ENCODE measurements at places on chromosomes 3 and 15.
A peak's percentile ranks its signal among the peaks of the same experiment; 100 is the strongest.

GRCh38 chr3:79881431-79881830 is 113.6 kb upstream of the ROBO1 start:
- no peak for DNase-seq

DNA sequence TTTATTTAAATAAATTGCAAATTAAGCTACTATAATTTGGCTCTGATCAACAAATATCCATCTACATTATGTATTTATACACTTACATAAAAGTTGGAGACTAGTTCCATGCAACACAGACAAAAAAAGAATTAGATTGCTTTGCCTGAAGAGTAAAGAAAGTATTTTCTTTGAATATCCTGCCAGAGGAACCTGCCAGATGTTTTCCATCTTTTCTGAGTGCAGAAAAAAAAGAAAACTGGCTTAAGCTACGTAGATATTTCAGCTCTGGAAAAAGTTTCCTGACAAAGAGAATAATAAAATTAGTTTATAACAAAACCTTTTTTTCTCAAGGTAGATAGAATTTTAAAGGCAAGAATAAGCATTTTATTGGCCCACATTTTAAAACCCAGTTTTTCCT is 607.5 kb upstream of the NAALADL2 start:
- DNase-seq = no peak

GRCh38 chr3:24119321-24119751 is 174.2 kb downstream of the NR1D2 start:
- peak; percentile 9 for DNase-seq

- peak; percentile 22 for DNase-seq
These were observed 25.3 kb downstream of the RAD18 start for GRCh38 chr3:8938021-8938420.

- no peak for DNase-seq
These were observed 5.2 kb upstream of the VPS8 start for GRCh38 chr3:184806567-184807271.

GRCh38 chr15:57890878-57891277 is 174.6 kb downstream of the ALDH1A2 start:
- no peak for DNase-seq

GRCh38 chr3:172180473-172180872 is 141.1 kb downstream of the FNDC3B start:
- no peak for DNase-seq

DNA sequence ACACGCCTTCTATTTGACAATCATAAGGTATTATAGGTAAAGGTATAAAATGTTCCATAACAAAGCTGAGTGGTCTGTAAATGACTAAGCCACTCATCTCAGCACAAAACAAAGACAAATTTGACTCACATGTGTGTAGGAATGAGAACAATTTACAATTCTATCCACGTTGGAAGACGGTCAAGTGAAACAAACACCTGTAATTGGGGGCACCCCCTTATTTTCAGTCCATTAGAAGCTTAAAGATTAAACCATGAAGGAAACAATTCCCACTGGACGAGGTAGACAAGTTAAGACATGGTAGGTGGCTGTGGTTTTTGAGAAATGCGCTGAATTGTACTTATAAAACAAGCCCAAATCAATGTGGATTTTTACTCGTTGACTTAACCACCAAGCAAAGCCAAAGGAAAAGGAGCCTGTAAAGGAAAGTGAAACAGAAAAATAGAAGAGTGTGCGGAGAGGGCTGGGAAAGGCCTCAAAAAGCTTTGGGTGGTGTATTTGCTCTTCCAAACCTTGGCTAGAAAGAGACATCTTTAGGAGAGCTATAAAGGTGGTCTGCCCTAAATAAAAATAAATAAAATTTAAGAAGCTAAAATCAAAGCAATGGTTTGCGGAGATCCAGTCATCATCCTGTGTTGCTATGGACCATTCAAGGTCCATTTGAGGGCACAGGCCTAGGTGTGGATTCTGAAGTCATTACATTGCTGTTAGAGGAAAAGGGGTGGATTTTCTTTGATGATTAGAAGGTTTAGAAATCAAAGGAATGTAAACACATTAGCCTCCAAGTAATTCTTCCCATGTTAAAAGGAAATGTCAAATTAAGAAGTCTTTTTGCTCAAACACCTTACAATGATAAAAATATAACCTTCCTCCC is 135.0 kb downstream of the TFG start:
- no peak for DNase-seq

DNA sequence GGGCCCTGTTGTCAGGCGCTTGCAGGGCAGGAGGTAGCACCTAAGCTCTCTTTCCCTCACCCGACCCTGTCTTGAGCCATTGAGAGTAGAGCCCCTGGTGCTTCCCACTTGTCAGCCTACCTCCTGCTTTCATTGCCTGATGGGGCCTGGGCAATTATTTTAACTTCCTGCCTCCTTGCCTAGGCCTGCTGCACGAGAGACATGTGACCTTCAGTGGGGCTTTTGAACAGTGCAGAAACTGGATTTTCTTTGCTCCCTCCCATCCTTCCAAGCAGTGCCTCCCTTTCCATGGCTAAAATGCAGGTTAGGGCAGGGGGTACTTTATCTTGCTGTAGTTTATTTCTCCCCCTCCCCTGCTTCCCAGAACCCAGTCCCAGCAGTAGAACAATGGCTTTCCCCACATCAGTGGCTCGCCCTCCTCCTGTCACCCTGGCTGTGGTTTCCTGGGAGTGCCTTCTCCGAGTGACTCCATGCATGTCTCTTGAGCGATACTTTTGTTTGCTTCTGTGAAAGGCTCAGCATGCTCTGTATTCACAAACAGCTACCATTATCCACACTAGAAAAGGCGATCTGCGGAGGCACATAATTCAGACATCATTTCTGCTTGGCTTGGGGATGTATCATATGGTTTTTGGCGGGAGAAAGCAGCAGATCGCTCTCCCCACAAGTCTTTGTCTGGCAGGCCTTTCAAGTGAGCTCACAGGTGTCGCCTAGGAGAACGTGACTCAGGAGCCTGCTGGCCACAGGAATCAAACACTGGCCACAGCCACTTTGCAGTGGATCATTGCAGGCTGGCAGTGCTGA is 24.1 kb downstream of the PDIA5 start:
- no peak for DNase-seq

- no peak for DNase-seq
These were observed 74.6 kb downstream of the KLF13 start for GRCh38 chr15:31401282-31401681.

GRCh38 chr3:11601446-11602238 is 42.1 kb downstream of the VGLL4 start:
- peak; percentile 29 for DNase-seq

- DNase-seq = no peak
These were observed 100.2 kb upstream of the AKAP13 start for GRCh38 chr15:85280203-85280602.

DNA sequence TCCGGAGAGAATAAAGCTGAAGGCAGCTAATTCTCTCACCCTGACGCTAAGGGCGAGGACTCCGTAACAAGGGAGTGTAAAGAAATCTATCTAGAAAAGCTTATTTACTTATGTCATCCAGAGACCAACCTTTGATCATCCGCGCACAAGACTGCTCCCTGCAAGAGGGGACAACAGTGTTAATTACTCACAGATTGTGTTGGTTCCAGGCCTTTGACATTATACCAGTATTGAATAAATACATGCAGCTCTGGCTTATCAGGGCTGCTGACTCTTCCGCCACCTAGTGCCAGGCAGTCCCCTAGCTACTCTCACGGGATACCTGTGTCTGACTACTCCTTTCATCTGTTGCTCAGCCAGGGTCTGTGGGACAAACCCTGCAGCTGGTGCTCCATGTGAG is 211.7 kb downstream of the DTWD1 start:
- no peak for DNase-seq

DNA sequence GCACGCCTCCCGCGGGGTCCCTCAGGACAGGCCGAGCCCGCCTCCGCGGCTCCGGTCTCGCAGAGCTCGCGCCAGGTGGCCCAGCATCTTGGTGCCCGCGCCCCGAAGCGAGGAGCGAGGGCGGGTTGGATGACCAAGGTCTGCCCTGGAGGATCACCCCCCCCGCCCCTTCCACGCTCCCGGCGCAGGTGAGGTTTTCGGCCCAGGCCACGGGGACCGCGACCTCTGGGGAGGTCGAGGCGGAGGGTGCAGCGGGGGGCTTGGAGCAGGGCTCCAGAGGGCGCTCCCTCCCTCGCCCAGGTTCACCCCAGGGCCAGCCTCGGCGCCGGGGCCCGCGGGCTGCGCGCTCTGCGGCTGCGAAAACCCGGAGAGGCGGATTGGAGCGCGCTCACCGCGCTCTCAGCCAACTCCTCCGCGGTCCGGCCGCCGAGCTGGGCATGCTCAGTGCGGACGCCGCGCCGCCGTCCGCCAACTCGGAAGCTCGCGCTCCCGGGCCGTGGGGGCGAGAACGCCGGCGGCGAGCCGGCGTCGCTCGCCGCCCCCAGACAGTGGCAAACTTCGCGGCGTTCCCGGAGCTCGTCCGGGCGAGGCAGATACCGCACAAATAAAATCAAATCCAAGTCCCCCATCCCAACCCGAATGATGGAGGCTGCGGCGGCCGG is at the start of gene MED12L:
TSS of gene MED12L (plus strand) at position 438 of the 662 bp plus-strand sequence. CDS start 1,263 bp downstream, outside the sequence.
- DNase-seq = peak; percentile 94

GRCh38 chr3:113158171-113158570 is 53.2 kb upstream of the BOC start:
- DNase-seq = no peak

- no peak for DNase-seq
These were observed 78.2 kb downstream of the TOP2B start for GRCh38 chr3:25586553-25586952.

GRCh38 chr3:50364573-50365079 is 5.3 kb upstream of the TMEM115 start:
- peak; percentile 34 for DNase-seq

GRCh38 chr3:50345586-50346234 is at the start of gene ZMYND10:
Gene ZMYND10, minus strand, starts transcription at chr3:50345732. Its CDS starts 153 bp downstream, at chr3:50345579.
- DNase-seq = peak; percentile 94

- DNase-seq = no peak
These were observed 67.5 kb upstream of the MME start for GRCh38 chr3:155012584-155012983.

DNA sequence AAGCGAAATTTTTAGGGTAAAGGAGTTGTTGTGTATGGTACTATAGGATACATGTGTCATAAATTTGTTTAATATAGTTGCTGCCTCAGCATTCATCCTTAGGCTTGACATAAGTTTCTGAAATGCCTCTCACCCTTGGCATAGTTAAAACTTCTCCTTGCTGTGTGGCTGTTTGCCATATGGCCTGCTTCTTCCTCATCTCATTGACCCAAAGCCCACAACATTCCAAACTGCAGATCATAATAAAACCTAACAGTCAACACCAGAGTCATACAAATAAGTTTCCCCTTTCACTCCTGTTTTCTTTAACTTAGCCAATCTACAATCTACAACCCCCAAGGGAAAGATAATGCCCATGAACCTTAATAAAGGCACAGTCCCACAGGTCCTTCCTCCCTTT is 136.6 kb downstream of the TMCC1 start:
- DNase-seq = peak; percentile 60

DNA sequence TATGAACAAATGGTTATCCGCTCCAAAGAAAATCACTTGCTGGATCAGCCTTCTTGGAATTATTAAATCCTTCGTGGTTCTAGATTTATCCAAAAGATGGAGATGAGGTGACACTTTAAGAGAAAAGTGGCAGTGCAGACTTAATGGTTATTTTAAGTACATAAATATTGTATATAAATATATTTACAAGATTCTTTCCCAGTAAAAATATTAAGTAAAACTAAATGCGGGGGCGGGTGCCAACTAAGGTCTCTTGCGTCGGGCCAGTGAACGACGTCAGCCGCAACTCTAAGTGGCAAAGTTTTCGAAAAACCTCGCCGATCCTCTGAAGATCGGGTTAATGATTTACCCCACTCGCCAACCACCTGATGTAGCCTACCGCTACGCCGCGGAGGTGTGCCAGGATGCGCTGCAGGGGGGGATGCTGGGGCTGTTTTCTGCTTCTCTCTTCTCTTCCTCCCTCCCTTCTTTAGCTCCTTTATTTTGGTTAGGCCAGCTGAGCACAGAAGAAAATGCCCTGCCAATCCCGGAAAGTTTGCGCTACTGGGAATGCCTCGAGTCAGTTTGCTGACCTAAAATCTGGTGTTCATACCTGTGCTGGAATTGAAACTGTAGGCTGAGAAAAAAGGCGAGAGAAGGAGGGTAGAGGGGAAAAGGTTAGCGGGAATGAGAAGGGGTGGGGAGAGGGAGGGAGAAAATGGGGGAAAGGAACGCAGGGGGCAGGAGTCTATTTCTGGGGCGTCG is 7.6 kb upstream of the FOXB1 start:
- no peak for DNase-seq

DNA sequence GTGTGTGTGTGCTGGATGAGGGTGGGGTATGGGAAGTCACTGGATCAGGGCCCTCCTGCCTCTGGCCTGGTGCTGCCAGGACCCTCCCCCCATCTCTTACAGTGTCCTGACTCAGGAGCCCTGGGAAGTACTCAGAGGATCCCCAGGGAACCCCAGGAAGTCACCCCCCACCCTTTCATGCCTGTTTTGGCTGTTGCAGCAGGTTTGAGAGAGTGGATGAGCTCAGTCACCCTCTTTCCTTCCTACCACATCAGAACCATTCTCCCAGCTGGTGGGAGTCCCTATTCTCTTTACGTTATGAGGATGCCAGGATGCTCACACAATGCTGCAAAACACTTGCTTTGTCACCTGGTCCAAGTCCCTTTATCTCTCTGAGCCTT is 59.0 kb downstream of the BDH1 start:
- no peak for DNase-seq

GRCh38 chr15:33956397-33956796 is 11.9 kb upstream of the CHRM5 start:
- DNase-seq = no peak

DNA sequence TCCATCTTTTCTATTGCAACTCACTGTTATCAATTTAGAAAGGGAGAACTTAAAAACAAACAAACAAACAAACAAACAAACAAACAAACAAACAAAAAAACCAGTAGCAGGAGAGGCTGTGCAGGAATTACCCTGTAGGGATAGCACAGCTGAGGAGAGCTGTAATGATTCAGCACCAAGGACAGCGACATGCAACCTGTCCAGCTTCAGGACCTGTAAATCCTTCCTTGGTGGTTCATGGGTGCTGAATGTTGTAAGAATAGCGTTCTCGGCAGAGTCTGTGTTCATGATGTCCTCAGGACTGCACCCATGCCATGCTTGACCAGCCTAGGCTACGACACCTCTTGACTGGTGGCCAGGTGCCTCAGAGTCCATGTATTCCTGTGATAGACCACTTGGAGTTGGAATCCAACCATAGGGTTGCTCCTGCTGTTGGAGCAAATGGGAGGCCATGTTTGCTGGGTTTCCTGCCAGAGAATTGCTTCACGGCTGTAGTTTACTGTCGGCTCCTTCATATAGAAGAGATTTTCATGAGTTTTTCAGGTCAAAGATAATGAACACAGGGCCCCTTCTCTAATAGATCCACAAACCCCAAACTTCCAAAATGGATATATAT is 65.9 kb downstream of the CACNA2D3 start:
- DNase-seq = peak; percentile 37

GRCh38 chr3:141379250-141379966 is 11.1 kb downstream of the ZBTB38 start:
- no peak for DNase-seq

- DNase-seq = no peak
These were observed 29.1 kb downstream of the PTX3 start for GRCh38 chr3:157465741-157466140.

All from AG08395 (cell line).